ENCODE measurements at places on chromosomes 4 and X.

GRCh38 chr4:177699365-177700213 is 257.4 kb upstream of the AGA start:
- DNase-seq: peak; percentile 79

GRCh38 chrX:101564651-101565050 is 14.3 kb downstream of the ARMCX1 start:
- DNase-seq: no peak

- no peak for DNase-seq
These were observed 205.3 kb downstream of the SPOCK3 start for GRCh38 chr4:167028976-167029375.

DNA sequence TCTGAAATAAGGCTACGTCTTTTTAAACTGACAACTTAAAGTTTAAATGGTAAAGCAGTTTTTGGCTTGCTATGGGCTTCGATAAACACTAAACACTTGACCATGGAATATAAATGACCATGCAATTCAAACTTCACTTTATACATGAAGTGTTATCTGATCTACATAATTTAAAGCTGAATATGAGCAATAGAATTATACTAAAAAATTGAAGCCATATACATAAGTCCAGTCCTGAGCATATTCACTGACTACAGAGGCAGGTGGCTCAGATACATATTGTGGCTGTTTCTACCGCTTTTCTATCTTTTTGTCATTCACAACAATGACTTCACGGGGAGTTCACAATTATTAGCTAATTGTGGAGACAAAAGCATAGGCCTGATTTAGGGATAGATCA is 149.6 kb upstream of the DDIT4L start:
- no peak for DNase-seq

DNA sequence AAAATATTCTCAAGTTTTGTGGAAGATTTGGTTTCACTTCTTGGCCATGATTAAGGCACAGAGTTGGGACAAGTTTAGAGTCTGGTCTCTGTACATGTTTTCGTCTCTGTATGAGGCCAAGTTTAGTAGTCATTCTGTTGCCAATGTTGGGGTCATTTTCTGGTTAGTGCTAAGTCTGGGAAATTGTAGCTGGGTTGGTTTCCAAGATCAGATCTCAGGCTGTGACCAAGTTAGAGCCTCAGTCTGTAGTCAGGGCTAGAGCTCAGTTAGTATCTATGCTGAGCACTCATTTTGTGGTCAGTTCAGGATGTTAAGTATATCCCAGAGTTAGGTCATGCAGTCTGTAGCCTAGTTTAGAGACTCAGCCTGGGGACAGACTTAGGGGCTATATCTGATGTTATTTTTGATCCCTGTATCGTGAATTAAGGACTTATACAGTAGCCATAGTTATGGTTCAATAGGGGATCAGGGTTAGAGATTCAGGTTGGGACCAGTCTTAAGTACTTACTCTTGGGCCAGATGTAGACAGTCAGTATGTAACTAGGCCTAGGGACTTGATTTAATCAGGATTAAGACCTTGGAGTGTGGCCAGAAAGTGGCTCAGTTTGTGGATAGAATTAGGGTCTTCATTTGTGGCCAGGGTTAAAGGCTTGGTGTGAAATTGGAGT is 6.6 kb upstream of the ENOX2 start:
- DNase-seq: peak; percentile 7

DNA sequence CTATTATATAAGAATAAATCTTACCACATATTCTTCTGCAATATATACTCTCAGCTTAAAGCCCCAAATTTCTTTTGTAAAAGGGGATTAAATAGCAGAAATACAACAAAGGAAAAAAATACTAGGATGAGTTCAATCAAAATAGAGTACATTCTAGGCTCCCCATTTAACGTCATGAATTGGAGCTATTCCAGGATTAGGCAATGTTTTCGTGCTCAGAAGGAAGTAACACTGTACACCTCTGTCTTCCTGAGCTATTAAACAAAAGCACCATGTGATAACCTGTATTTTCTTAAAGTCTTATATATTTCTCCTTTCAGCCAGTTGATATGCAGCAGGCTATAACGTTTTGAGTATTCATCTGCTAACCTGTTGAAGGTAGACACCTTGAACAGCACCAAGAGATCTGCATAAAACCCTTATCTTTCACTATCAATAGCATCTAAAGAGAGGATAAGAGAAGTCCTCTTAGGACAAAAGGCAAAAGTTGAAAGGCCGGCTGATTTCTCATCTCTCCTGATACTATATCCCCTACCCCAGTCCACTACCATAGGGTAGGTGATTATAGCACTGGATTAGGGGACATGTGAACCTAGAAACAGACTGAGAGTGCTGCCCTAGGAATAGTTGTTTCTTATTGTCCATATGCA is 31.5 kb downstream of the TEC start:
- DNase-seq: no peak

DNA sequence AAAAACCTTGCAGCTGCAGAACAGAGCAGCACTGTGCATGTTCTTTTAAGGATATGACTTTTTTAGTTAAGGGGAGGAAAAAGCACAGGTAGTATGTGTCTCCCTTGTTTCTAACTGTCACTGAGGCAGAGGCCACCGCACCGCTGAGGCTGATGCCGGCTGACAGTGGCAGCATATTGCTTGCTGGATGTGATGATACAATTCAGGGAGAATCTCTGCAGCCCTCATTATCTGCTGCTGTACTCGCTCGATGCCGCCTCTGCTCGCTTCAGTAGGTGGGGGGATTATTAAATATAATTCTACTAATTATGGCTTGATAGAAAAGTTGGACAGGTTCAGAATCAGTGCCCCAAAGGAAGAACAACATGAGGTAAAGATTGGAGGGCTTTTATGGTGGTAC is 378.8 kb upstream of the NOCT start:
- no peak for DNase-seq

DNA sequence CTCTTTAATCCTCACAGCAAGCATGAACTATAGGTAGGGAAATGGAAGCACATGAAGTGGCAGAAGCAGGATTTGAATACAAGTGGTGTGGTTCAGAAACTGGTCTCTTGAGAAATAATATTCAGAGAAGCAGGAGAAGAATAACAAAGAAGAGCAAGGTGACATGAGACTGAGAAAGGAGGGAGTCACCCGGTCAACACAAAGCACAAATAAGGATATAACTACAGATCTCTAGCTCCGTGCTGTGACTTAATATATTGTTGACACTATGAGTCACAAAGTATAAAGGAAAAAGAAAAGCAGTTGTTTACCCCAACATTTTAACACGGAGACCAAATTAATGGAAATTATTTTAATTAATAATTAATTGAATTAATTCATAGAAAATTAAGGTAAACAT is 204.5 kb downstream of the CPE start:
- DNase-seq: no peak

DNA sequence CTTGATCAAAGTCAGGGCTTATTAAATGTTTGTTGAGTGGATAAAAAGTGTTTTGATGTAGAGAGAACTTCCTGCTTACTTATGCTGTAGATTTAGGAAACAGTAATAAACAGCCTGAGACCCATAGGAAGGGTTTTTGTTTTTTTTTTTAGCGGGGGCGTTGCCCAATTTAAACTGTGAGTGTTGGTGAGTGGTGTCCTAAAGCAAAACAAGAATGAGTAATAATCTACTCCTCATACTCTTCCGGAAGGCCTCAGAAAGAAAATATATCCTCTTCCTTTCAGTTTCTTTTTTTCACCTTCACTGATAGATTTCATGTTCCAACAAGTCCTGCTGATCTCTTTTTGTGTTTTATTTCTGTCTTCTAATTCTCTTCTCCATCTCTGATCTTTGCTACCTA is 104.4 kb upstream of the SCML1 start:
- no peak for DNase-seq
